ENCODE measurements at places on chromosomes 6 and 20.

GRCh38 chr6:112281821-112282615, 27.7 kb upstream of the LAMA4 start:
- DNase-seq, result peak; percentile 67

GRCh38 chr6:38580030-38580429, 59.7 kb downstream of the BTBD9 start:
- DNase-seq, result no peak

GRCh38 chr6:75611011-75611701, 9.5 kb downstream of the SENP6 start:
- DNase-seq, result no peak

GRCh38 chr6:22732176-22732970, 163.0 kb downstream of the HDGFL1 start:
- DNase-seq, result no peak

DNA sequence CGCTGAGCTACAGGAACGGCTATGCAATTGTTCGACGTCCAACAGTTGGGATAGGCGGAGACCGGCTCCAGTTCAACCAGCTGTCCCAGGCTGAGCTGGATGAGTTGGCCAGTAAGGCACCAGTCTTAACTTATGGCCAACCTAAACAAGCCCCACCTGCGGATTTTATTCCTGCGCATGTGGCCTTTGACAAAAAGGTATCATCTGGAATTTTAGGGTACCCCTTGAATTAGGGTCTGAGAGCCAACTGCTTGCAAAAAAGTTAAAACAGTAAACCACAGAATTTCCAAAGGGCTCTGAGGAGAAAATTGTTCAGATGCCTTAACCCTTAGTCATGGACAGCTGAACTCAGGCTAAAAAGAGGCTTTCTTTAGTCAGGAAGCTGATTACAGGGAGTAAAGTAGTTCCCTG, 3.8 kb downstream of the EFHC1 start:
- DNase-seq, result peak; percentile 48

- DNase-seq, result no peak
Observed at GRCh38 chr6:127298475-127298874, 31.8 kb downstream of the RNF146 start.

DNA sequence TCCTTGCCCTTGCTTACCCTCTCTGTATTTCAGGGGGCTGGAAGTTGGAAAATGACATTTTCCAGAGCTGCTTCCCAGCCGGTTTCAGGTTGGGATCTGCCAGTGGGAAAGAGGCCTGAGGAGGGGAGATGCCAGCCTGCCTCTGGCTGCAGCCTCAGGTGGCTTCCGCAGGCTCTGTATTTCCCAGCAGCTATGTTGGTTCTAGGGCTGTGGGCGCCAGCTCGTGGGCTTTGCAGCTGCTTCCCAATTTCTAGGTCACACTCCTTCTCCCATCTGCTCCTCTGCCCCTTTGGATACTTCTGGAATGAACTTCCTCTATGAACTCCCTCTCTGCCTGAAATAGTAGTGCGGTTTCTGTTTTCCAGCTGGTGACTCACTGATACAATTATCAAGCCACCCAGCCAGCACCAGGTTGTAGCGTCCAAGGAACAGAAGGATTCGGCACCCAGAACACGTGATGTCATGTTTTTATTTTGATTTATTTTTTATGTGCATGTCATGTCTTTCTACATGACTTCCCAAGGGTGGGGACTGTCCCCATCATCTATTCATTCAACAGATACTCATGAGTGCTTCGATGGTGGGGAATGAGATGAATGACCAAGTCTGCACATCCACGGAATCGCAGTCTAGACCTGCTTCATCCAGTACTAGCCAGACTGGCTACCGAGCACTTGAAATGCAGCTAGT, 38.0 kb downstream of the TGM2 start:
- DNase-seq, result no peak

DNA sequence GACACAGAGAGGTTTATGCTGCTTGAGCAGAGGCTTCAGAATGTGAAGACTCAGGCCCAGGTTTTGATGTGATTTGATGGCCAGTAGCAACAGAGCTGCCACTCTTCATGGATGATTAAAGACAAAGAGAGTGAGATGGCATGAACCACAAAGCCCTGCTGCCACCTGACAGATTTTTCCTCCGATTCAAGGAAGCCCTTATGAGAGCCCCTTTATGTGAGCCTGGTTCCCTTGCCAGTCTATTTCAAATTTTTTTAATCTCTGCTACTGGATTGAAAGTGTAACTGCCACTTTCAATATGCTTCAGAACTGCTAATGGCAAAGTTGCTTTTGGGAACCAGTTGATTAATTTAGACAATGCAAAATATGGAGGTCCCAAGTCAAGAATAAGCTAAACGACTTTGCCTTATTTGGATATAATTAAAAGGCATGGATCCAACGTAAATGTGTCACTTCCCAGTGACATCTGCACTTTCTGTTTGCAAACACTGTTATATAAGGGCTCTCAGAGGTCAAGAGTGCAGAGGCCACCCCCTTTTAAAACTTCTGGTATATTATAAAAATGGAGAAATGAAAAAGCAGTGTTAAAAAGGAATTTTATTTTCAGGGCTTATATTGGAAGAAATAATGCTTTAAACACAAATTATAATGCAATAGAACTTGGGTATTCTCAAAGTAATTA, 238.9 kb upstream of the FLRT3 start:
- DNase-seq, result no peak

GRCh38 chr6:87745966-87746721, 44.1 kb upstream of the AKIRIN2 start:
- no peak for DNase-seq

- no peak for DNase-seq
Observed at GRCh38 chr6:146543940-146544615, 445 bp downstream of the RAB32 start.

GRCh38 chr6:125711013-125711675, 38.3 kb upstream of the HEY2 start:
- DNase-seq, result no peak

DNA sequence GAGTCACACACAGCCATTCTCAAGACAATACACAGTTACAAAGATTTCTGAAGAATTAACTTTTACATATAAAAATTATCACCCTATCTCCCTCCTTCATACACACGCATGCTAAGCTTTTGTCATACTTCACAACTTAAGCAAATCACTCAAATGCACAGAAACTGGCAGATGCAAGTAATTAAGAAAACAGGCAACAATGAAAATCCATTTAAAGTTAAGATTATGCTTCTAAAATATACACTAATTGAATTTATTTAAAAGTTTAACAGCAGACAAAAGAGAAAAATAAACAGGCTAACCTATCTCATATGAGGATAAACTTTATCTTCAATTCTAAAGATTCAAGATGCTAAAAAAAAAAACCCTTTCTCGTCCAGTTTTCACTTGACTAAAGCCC, 68.4 kb downstream of the DST start:
- no peak for DNase-seq

DNA sequence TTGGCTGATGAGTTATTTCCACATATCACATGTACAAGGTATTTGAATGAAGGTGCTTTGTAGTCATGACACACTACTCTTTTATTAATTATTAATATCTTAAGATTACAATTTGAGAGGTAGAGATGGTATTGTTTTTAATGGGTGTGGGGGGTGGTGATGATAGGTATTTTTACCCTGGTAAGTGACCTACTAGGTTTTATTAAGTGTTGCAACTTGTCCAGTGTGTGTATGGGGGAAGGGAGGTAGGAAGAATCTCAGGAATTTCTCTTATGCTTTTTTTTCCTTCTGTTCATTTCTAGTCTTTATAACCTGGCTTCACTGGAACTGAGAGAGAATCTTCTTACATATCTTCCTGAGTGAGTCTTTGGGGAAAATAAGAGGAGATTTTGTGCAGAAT, 101.4 kb downstream of the LRRC1 start:
- DNase-seq, result no peak
